ENCODE measurements at places on chromosomes 5 and 9.

GRCh38 chr5:177472460-177473442 is 683 bp downstream of the DBN1 start:
- DNase-seq: no peak

DNA sequence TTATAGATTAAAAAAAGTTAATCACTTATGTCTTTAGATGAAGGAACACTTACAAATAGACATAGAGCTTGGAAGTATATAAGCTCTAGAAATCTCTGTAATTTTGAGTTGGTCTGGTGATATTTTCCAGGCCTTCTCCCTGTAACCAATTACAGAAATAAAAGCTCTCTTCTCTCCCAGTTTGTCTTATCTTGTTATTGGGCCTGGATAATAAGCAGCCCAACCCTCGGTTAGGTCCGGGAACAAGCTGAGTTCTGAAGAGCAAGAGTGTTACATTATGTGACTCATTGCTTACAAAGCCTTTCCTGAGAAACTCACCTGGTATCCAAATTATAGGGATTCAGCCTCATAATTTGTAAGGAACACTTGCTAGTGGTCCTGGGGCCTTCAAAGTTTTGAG is 1146.2 kb downstream of the CDH9 start:
- no peak for DNase-seq

GRCh38 chr5:52491818-52492217 is 295.9 kb upstream of the ITGA1 start:
- DNase-seq: no peak

- DNase-seq: no peak
Observed at GRCh38 chr5:163586531-163586956, 81.1 kb downstream of the MAT2B start.

DNA sequence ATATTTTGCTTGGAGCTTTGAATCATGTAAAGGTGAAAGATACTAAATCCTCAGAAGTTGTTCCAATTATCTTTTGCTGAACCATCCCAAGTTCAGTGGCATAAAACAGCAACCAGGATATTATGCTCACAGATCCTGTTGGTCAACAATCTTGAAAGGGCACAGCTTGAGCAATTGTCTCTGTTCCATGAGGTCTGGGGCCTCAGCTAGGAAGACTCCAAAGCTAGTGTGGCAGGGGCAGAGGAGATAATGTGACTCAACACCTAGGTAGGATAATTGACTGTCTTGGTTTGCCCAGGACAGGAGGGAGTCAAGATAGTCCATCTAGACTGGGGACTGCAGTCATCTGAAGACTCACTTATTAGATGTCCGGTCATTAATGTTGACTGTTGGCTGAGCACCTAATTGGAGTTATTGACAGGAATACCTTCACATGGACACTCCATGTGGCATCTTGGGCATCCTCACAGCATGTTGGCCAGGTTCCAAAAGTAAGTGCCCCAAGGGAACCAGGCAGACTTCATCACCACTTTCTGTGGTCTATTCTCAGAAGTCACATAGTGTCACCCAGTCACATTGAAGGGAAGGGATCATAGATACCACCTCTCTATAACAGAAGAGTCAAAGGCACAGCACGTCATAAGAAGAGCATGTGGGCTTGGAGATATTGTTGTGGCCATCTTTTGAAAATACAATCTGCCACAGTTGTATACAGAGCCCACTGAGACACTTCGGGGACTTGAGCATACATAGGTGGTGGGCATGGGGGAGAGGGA is 88.4 kb upstream of the GPBP1 start:
- no peak for DNase-seq

DNA sequence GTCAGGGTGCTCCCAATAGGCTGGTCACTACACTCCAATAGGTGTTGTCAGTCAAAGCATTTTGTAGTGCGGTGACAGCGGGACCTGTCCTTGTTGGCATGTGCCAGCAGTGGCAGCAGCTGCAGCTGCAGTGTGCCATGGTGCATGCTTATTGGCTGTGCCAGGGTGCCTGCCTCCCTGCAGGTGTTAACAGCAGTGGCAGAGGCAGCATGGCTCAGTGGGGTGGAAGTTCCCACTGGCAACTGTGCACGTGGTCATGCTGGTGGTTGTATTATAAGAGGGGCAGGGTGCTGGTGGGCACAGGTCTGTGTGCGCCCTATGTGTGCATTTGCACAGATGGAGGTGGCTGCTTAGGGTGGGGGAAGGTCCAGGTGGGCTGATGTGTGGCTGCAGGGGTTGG is 133.7 kb upstream of the EDIL3 start:
- no peak for DNase-seq

DNA sequence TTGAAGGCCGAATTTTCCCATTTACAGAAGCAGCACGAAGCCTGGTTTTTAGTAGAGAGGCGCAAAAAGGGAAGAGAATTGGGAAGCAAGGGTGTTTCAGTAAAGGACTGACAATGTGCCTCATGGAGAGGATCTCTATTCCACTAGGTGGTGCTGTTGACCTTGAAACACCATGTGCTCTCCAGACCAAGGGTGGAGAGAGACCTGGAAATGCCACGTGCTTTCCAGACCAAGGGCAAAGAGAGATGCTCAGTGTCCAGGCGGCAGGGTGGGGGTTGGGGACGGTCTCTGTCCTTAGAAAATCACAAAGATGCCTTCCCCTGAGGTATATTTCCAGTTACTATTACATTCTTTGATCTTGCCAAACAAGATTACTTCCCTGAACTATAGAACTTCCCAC is 425.3 kb downstream of the CSNK1G3 start:
- DNase-seq: no peak

- no peak for DNase-seq
Observed at GRCh38 chr5:123813937-123814624, 302.1 kb downstream of the CSNK1G3 start.

DNA sequence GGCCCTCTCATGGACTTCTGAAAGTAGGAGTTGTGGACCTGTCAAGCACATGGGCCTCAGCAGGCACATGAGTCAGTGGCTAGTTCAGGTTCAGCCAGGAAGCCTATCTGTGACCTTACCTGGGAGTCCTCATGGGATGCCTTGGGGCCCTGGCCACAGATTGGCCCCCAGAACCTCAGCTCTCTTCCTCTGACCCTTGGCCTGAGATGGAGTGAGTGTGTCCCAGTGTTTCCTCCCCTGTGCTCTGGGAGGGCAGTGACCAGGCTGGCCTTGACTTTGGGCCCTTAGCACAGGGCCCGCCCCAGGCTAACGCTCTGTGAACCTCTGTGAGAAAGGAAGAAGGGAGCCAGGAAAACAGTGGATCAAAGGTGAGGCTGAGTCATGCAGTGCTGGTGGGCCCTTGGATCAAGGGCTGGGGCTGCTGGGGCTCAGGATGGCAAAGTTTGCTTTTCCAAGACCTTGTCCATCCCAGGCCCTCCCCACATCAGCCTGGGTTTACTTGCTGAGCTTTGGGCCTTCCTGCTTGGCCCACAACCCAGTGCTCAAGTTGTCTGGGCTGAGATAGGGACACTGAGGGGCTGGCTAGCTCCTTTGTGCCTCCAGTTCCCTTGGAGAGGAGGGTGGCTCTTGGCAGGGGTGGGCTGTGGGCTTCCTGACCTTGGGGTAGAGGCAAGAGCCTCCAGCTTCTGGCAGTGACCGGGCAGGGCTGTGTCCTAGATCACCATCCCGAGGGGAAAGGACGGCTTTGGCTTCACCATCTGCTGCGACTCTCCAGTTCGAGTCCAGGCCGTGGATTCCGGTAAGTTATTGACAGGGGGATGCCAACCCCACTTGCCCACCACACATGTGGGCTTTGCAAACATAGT is 41.4 kb downstream of the RGS3 start:
- no peak for DNase-seq

DNA sequence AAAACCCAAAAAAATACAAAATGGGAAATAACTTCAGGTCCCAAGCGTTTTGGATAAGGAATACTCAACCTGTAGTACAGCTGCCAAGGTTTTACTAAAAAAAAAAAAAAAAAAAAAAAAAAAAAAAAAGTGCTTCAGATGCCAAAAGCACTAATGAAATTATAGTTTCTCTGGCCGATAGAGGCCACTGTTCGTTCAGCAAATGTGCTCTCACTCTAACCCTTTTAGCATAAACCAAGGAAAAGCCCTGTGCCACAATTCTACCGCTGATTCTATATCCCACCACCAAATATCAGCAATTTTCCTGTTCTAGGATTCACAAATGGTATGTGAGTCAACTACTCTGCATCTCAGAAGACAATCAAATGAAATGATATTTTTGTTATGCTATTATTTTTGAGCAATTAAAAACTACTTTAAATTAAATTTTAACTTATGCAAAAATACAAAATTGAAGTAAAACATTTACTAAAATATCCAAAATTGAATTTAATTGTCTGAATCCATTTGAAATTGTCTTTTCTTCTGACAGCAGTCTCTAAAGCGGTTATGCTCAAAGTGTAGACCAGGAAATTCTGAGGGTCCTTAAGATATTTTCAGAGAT is 79.8 kb downstream of the RICTOR start:
- peak; percentile 3 for DNase-seq

DNA sequence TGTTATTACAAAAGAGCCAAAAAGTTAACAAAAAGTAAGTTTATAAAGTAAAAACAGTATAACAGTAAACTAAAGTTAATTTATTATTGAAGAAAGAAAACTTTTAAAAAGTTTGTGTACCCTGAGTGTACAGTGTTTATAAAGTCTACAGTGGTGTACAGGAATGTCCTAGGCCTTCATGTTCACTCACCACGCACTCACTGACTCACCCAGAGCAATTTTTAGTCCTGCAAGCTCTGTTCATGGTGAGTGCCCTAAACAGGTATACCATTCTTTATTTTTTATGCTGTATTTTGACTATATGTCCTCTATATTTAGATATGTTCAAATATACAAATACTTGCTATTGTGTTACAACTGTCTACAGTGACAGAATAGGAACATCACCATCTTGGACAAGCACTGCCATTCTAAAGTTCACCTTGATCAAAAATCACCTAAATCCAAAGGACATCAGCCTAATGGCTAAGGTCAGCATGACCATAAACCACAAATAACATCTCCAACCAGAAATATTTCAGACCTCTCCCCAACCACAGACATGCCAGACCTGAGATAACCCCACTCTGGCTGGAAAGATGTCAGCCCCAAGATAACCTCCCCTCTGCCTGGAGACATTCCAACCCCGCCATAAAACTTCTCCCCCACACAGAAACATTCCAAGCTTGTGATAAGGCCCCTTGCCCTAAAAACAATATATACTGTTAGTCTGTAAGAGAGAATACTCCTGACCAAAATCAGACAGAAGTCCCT is 56.1 kb downstream of the AGXT2 start:
- no peak for DNase-seq

GRCh38 chr9:96125624-96126023 is 176.4 kb downstream of the HSD17B3 start:
- DNase-seq: no peak

DNA sequence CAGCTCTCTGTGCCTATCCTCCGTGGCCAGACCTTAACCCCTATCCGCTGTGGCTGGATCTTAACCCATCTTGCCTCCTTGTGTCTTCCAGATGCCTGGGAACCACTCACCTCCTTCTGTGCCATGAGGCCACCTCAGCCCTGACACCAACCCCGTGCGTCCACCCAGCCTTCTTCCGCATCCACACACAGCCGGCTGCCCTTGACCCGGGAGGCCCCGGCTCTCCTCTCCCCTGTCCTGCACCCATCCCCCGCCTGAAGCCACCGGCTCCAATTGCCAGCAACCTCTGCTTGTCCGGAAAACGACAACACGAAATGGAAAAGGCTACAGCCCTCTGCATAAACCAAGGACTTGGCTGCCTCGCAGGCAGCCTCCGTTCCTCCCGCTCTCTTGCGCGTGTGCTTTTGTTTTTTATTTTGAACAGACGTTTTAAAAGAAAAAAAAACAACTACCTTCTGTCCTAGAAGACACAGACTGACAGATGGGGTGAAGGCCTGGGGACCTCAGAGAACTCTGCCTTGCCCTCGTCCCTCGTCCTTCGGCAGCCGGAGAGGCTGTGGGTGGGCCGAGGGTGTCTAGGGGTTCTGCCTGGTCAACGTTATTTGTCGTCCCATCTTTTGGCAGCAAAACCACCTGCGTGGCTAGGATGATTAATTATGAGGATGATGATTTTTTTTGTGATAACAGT is 32.5 kb upstream of the HMCN2 start:
- DNase-seq: no peak

DNA sequence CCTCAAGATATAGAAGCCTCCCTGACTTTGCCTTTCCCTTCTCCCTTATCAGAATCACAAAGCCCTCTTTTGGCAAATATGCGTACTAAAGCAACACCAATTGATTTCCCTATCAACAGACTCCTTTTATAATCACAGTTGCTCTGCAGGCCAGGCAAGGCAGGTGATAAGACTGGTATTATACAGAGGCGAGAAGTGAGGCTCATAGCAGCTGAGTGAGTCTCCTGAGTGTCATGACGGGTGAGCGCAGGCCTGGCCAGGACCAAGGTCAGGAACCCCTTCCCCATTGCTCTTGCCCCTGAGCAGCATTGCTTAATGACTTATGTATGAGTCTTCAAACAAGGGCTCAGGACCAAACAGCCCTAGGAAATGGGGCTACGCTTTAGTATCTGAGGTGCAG is 70.8 kb downstream of the FBXO38 start:
- no peak for DNase-seq

DNA sequence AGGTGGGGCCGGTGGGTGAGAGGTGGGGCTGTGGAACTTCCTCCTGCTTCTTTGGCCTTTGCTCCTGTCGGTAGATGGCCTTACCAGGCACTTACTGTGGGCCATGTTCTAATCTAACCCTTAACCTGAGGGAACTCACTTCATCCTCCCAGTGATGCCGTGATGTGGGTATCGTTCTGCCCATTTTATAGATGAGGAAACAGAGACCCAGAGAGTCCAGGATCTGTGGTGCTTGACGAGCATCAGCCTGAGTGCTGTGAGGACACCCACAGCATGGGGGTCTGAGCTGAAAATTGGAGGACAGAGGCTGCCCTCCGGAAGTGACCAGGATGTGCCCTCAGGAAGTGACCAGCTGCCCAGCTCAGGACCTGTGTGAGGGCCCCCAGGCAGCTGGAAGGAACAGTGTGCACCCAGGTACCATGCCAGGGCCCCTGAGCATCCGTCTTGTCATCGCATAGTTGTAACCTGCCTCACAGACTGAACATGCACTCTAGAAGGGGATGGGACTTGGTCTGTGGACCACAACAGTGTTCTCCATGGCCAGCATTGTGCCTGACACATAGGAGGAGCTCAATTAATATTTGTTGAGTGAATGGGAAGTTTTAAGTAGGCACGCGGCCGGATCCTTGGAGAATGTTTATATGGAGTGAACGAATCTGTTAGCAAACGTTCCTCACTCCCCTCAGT is 8.5 kb downstream of the NEK6 start:
- no peak for DNase-seq

DNA sequence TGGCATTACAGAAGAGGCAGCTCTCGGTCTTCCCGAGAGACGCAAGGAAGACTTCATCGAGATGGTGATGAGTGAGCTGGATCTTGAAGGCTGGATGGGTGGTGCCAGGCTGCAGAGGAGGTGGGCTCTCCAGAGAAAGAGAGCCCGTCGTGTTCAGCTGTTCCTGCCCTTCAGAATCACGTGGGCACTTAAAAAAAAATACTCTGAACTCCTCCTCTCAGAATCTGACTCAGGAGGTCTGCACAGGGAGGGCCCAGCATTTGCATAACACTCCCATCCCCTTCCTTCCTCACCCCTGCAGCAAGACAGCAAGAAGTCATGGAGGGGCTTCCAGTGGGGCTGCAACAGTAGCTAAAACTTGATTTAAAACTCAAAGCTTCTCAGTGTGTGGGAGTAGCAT is 203.0 kb downstream of the ATPSCKMT start:
- DNase-seq: no peak

GRCh38 chr9:120438836-120439546 is 141.0 kb downstream of the CDK5RAP2 start:
- DNase-seq: no peak

GRCh38 chr9:115733318-115734110 is 420.1 kb upstream of the PAPPA start:
- DNase-seq: no peak

- no peak for DNase-seq
Observed at GRCh38 chr5:115718927-115719326, 93.1 kb upstream of the TMED7 start.

- no peak for DNase-seq
Observed at GRCh38 chr5:132010989-132011621, 353 bp downstream of the ACSL6 start.
